ENCODE measurements at places on chromosomes 2 and 18.
A peak's percentile ranks its signal among the peaks of the same experiment; 100 is the strongest.

DNA sequence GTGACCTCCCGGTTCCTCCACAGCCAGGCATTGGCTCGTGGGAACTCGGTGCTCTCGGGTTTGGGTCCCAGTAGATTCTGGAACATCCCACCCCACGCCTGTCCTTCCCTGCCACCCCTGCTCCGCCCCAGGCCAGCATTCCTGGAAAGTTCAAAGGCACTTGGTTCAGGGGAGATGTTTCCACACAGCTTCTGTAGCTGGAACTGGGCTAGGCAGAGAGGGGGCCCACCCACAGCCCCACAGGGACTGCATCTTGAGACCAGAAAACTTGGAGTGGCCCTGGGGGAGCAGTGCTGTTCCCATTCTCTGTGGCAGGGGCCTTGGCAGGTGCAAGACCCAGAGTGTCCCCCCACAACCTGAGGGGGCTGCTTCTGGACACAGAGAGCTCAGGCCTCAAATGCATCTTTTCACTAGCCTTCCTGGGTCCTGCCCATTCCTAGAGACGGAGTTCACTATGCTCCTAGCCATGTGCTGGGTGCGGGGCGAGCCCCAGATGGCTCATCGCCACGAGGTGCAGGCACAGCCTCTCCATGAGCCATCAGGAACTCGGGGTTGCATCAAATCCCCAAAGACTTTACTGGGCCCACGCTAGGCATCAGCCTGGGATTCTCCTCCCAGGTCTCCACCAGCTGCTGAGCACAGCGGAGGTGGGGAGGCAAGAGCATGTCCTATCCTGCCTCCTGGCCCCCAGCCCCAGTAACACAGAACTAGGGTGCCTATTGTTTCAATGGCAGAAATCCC, 68.7 kb downstream of the ZFP36L2 start:
- no peak for DNase-seq

GRCh38 chr2:23135481-23136100, 249.4 kb upstream of the KLHL29 start:
- DNase-seq, result no peak

GRCh38 chr2:197322724-197323720, 12.4 kb upstream of the ANKRD44 start:
- no peak for DNase-seq

- DNase-seq, result peak; percentile 87
Measured at GRCh38 chr18:23881778-23882177, 132.8 kb upstream of the TTC39C start.

DNA sequence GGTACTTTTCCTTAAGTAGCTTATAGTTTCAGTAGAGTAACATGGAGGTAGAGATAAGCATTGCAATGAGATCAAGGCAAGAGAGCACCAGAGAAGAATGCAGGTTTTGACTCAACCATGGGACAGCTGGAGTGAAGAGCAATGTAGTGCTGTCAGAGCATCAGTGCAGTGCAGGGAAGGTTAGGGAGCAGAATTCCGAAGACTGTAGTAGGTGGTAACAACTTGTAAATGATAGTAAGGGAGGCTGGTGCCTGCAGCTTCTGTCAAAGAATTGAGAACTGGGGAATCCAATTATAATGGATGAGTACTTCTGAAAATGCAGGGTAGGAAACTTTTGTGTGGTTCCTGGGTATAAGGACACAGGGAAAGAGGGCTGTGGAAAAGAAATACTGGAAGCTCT, 183.2 kb downstream of the KCNS3 start:
- DNase-seq, result no peak

GRCh38 chr2:85277416-85278158, 50.2 kb downstream of the TGOLN2 start:
- no peak for DNase-seq

- no peak for DNase-seq
Measured at GRCh38 chr18:6595666-6596065, 133.8 kb upstream of the ARHGAP28 start.

DNA sequence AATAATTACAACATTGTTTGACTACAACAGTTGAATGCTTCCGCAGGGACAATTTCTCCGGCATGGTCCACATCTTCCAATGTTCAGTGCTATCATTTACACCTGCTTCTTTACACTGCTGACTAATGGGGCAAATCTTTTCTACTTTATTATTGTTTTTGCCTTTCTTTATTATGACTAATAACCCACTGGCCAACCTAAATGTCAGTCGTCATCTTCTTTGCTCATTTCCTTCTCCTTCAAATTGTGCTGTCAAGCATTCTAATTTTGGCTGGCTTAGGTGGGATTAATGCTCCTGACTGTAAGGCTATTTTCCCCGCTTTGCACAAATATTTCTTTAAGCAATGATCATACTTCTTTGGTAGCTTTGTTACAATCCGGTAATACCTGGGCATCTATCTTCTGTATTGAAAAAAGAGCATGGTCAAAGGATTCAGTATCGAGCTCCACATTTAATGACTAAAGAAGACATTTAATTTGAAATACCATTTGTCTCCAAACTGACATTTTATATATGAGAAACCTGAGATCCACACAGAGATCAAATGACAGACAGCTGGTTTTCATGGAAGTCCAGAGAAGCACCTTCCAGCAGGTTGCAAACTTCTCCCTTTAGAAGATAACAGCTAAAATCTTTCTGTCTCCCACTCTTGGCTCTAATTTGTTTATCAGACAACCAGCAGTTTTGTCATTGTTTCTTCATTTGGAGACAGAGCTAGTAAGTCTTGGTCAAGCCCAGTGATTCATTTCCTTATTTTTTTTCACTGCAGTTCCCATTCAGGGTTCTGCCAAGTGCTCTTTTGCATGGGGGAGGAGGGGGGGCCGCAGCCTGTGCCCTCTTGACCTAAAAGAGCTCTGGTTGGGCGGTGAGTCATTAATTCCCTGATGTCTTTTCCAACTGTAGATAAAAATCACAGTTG, 132.9 kb downstream of the SOCS6 start:
- no peak for DNase-seq

- DNase-seq, result no peak
Measured at GRCh38 chr2:75705921-75706320, 4.8 kb downstream of the GCFC2 start.

- no peak for DNase-seq
Measured at GRCh38 chr18:52615943-52616342, 275.9 kb downstream of the DCC start.

- no peak for DNase-seq
Measured at GRCh38 chr2:124805060-124805459, 780.0 kb downstream of the CNTNAP5 start.

DNA sequence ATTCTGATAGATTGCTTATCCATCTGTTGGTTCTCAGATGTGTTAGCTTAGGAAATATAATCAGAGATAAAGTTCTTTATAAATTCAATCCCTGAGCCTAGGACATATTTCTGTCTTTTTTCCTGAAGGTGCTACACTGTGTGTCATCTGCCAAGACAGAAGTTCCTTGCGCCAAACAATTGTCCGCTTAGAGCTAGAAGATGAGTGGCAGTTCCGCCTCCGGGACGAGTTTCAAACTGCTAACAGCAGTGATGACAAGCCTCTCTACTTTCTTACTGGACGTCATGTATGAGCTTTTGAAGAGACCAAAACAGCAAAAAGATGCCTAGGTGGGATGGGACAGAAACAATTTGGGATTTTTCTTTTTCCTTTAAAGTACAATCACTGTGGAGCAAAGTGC, 78.0 kb downstream of the ESCO1 start:
- DNase-seq, result no peak

DNA sequence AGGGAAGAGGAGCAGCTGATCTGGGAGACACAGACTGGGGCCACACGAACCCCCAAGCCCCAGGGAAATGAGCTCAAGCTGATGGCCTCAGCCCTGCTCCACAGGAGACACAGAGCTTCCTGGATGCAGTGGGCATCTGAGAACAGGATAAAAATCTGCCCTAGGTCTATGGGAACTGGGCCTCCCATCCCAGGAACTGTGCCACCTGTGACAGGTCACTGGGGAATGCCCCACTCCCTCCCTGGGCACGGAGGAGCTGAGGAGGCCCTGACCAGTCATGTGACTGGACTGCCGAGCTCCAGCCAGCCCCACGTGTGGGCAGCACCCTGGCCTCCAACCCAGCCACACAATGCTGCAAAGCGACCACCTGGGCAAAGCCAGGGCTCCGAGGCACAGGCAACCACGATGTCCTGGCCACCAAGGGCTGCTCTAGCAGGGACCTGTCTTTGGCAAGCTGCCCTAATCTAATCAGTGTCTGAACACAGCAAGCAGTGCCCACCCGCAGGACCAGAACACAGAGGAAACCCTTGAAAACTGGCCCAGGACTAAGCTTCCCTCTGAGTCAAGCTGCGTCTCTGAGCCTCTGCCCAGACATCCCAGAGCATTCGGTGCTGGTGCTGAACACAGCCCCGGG, 57.8 kb upstream of the ID2 start:
- no peak for DNase-seq

DNA sequence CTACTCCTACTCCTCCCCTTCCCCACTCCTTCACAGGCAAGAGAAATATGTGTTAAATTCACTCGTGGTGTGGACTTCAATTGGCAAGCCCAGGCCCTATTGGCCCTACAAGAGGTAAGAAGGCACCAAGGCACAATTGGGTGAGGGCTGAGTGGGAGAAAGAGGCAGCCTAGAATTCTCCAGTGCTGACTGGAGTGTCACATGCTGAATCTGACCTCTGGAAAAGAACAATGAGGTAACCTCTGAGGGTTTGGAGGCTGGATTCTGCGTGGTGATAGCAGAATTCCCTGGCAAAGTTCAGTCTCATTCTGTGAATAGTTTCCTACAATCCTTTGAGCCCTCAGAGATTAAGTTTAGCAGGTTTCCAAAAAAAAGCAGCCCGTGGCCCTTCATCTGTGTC, 6.9 kb downstream of the CENPA start:
- DNase-seq, result no peak

DNA sequence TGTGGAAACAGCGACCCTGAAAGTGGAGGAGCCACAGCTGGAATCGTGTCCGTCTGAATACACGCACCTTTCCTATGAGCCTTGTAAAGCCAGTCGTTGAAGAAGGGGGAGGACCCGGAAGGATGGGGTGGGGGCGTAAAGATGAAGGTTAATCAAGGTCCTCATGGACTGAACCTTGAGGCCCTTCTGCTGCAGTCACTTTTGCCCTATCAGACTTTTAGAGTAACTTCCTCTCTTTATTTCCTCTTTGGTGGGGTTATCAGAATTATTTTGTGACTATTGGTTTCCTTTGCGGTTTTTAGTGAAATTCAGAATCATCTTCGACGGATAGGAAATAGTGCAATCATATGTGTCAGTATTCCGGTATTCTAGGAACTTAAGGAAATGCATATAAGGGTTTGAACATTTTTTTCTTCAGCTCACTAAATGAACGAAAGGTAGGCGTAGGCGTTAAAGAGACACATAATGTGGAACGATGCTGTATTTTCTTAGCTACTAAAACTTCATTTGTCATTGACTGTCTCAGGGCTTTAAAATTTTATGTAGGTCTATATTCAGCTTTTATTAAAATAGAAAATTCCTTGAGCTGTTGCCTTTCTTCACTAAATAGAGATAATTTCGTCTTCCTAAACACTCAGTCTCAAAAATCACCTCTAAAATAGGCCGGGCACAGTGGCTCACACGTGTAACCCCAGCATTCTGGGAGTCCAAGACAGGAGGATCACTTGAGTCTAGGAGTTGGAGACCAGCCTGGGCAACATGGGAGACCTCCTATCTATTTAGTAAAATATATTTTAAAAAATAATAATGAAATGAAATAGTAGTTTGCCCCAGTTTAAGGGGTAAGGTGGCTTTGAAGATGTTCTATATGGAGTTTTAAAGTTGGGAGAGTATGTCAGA, 1.4 kb upstream of the YES1 start:
- no peak for DNase-seq

DNA sequence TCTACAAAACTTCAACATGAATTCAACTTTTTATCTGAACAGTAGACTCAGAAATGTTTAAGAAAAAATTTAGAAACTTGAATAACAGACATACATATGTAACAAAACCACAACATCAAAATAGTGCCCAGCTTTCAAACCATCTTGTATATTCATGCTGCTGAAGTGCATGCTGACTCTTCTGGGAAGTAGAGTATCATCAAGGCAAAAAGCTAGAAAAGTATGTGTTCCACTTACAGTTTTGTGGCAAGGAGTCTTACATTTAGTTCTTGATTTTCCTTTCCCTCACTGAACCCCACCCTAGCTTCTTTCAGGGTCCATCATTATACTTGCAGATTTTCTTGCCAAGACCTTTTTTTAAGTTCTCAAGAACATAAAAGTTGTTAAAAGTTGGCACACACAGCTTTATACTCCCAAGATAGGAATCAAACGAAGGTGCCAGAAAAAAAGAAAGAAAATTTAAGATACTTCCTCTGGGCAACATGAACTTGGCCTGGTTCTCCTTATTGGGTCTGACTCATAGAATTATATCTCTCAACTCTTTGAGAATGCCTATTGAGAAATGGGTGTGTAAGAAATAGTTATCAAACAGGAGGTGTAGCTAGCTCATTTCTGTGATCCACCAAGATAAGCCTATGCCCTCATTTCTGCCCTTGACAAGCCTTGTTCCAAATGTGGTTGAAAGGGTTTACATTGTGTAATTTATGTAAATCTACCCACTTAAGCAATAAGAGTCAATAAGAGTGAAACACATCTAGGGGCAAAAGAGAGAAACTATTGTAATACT, 667.6 kb upstream of the ACVR2A start:
- peak; percentile 8 for DNase-seq

- no peak for DNase-seq
Measured at GRCh38 chr18:24054130-24054529, 39.6 kb downstream of the TTC39C start.

GRCh38 chr2:223674998-223675609, 72.9 kb upstream of the SCG2 start:
- DNase-seq, result no peak

GRCh38 chr2:177772529-177772928, 300.0 kb downstream of the PDE11A start:
- peak; percentile 30 for DNase-seq

DNA sequence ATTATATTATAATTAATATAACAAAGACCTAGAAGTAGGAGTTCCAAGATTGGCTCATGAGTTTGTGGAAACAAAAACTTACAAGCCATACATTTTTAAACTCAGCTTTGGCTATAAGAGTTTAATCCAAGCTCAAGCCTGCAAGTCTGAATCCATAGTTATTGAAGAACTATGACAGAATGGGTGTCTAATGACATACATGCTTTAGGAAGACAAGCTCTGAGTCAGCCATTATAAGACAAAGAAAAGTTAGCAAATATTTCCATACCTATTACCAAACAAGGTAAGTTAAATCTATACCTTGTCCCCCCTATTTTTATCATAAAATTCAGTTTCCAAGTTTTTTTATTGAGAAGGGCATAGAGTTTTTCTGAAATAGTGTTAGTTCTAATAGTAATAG, 95.6 kb downstream of the POLR1A start:
- DNase-seq, result no peak

GRCh38 chr2:102114851-102115497, 27.6 kb upstream of the IL1R1 start:
- DNase-seq, result no peak

- no peak for DNase-seq
Measured at GRCh38 chr2:206713746-206714145, 4.5 kb downstream of the DYTN start.

Data from NCI-H345 (cell line).